ENCODE measurements at places on chromosomes 7 and 10.

- DNase-seq = no peak
Observed at GRCh38 chr10:110423650-110424049, 74.1 kb upstream of the DUSP5 start.

DNA sequence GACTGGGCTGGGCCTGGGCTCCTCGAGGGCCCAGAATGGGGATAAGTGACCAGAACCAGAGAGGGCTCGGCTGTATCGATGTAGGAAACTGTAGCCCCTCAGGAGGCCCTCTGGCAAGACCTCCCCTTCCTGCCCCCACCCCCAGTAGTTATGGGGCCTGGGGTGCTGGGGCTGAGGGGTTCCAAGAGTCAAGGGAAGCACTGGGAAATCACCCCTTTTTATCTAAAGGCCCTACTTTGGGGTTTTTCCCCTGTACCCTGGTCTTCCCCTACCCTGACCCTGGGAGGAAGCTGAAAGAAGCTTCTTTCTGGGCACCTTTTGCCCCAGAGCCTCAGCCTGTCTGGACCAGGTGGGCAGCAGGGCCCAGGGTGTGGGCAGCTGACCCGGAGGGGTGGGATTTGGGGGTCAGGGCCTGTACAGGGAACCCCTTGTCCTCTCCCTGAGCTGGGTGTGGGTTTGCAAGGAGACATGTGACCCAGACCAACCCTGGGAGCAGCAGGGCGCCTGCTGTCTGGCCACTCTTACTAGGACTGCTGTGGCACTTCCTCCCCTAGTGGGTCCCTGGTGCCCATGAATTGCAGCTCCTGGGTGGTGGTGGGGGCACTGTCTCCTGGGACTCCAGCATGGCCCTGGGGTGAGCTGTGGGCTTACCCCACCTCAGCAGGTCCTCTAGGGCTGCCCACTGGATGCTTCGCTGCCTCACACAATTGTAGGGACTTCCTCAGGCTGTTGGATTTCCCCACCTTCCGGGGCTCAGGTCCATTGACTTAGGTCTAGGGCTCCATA lies 1.5 kb downstream of the IRF5 start:
- peak; percentile 53 for DNase-seq

DNA sequence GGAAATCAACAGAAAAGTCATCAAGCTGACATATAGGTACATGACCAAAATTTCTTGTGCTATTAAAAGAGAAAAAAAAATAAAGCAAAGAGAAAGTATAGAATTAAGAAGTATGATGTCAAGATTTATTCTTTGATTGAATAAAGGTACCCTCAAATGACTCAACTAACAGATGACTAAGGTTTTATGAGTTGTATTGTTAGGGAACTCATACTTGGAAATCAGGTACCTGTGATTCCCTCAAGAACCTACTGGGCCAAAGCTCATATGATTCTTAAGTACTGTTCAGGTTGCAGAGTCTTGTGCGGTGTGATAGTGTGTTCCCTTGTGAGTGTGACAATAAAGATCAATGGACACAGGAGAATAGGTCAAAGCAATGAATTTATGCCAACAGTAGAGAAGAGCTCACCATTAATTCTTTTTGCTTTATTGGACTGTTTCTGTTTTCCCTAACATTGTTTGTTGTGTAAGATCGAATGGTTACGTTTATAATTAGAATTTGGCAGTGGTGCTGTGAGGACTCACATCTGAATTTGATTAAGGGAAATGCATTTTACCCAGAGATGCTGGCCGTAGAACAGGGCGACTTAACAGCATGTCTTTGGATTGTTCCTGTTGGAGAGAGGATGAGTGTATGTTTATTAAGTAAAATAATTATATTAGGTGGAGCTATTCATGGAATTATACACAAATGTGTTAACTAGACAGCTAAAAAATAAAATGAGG lies 293.2 kb upstream of the SEMA3D start:
- DNase-seq = no peak

- DNase-seq = no peak
Observed at GRCh38 chr10:12974078-12974477, 27.4 kb downstream of the CCDC3 start.

DNA sequence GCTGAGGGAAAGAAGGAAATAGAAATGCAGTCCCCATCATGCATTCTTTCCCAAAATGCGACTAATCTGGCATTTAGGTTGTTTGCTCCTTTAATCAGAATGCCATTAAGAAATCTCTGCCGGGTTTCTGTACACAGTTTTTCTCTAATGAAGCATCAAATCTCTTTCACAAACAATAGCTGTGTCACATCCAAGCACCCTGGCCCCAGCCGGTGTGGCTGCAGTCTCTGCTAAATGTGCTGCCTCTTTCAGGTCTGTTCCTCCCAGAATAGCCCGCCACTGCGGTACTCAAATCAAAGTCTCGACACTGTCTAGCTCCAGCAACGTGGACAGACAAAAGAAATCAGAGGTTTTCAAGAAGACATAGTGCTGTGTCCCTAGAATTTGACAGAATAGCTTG lies 343.8 kb downstream of the KCNMA1 start:
- DNase-seq = no peak

DNA sequence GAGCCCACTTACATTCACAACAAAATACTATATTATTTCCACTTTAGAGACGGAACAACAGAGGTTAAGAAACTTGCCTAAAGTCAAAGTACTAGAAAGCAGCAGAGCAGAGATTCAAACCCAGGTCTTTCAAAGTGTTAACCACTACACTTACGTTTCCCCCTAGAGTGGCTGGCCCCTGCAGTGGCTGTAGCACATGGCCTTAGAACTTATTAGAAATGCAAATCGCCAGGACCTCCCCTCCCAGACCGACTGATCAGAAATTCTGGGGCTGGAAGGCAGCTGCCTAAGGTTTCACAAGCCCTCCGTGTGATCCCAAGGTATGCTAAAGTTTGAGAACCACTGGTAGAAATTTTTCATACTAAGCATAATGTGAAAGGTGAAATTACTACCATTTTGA lies 8.1 kb downstream of the MPP7 start:
- DNase-seq = no peak

GRCh38 chr7:129824291-129825208 lies 128.2 kb downstream of the UBE2H start:
- peak; percentile 40 for DNase-seq

- DNase-seq = no peak
Observed at GRCh38 chr7:111873963-111874690, 311.8 kb upstream of the IMMP2L start.

GRCh38 chr10:24906372-24906771 lies 46.0 kb downstream of the PRTFDC1 start:
- no peak for DNase-seq

GRCh38 chr10:22159180-22159579 lies 58.6 kb downstream of the EBLN1 start:
- DNase-seq = peak; percentile 9

- DNase-seq = peak; percentile 54
Observed at GRCh38 chr10:2897619-2898508, 169.5 kb upstream of the PFKP start.

DNA sequence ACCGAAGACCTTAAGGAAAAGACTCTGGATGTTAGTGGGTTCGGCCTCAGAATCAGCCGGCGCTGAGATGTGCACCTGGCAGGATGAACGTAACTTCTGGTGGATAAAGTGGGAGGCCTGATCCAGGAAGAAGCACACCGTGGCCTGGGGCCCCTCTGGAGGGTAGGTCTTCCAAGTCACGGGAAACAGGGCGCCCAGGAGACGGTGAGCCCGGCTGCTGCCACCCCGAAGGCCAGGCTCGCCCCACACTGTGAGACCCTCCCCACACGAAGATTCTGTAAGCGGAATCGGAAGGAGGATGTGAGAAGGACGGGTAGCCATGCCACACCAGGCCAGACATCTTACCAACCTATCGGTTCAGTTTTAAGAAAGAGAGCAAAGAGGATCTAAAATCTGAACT lies 279.0 kb downstream of the DNAJB6 start:
- no peak for DNase-seq

- DNase-seq = no peak
Observed at GRCh38 chr10:72574636-72575035, 51.2 kb downstream of the MICU1 start.

GRCh38 chr7:47720141-47720906 lies 138.4 kb upstream of the TNS3 start:
- no peak for DNase-seq

DNA sequence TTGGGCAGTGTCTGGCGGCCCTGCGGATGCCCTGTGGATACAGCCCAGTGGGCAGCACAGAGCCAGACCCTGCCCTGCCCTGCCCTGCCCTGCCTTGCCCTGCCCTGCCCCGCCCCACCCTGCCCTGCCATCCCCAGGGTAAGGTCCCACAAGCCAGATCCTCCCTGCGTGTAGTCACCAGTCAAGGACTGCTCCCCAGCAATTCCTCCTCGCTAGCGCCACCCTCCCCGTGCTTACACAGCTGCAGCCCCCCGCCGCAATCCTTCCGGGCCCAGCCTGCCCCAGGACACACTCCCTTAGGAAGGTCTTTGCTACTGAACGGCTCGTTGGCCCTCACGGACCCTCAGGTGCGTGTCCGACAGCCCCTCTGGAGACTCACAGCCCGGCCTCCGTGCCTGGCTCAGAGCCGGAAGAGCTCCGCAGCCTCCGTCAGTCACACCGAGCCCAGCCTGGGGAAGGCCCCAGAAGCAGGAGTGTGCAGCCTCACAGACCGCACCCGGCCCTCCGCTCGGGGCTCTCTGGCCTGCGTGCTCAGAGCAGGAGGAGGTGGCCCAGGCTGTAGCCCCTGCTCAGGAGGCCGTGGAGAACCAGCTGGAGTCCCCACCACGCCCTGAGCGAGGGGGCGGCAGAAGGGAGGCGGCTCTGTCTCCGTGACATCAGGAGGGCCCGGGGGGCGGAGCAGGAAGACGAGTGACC lies 68.3 kb downstream of the PWWP2B start:
- DNase-seq = no peak

DNA sequence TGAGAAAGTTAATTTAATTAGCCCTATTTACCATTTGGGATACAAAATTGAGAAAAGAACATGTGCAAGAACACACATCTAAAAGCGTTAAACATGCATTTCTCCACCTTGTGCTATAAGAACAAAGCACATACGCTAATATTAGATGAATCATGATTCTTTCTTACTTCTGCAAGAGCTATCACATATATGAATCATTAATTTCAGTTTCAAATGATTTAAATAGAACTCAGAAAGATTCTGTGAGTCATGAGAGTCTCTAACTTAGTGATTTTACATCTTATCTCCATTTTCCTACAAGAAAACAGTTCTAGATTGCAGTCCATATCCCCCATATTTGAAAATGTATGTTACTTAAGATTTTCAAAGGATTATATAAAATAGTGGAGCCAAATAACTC lies 173.9 kb downstream of the RNLS start:
- DNase-seq = no peak

Data from hematopoietic multipotent progenitor cell treated with erythropoietin and hydrocortisone succinate and interleukin-3 and kit ligand, for 4 days (in vitro differentiated cells).